Activated naive CD4-positive, alpha-beta T cell treated with anti-CD3 and anti-CD28 coated beads for 36 hours (primary cell): ENCODE measurements at places on chromosomes 4 and X.

- no peak for DNase-seq
These were observed 874.6 kb upstream of the PRKX start for GRCh38 chrX:4588056-4588455.

DNA sequence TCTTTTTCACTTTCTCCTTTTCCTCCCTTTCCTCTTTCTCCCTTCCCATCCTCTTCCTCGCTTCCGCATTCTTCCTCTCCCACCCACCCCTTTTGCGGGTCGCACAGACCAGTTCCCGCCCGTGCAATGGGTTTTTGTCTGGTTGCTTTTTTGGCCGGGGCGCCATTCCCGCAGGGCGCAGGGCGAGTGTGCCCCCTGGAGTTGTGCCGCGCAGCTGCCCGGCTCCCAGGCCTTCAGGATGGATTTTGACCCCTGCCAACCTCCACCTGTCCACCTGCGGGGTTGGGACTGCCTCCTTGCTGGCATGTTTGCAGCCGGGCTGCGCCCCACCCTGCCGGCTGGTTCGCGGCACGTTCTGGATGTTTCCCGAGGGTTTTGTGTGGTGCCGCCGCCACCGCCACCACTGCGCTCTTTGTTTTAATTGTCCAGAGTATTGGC lies 578 bp upstream of the SEL1L3 start:
- peak; percentile 53 for DNase-seq

- DNase-seq = no peak
These were observed 158.3 kb downstream of the LDB2 start for GRCh38 chr4:16739997-16740624.

DNA sequence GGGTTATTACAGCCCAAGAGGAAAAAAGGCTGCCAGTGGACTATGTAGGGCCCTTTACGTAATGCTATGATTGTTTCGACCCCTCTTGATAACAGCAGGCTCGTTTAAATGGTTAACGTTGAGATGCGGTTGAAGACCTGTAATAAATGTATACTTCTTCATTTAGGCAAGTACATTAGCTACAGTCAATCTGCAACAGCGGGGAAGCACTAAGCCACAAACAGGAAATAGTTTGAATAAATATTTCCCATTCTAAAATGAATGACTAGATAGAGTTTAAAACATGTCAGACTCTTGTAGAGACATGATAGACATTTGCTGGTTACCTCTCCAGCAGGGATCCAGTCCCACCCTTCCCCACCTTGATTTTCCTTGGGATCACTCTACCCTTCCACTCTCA lies 38.1 kb upstream of the STIM2 start:
- DNase-seq = peak; percentile 43

DNA sequence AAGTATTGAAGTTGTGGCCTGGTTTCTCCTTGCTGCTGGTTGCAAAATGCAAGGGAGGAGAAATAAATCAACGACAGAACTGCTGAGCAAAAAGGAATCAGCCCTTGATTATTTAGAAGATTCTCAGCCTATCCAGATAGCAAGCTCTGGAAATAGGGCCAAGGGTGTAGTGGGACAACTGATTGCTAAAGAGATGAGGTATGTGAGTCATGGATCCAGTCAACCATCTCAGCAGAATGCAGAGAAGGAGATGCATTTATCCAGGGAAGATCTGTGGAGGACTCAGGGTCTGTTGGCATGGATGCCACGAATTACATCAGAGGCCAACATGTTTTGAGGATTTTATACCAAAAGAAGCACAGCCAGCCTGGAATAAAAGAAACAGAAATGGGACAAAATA lies 36.7 kb downstream of the FOXR2 start:
- no peak for DNase-seq

DNA sequence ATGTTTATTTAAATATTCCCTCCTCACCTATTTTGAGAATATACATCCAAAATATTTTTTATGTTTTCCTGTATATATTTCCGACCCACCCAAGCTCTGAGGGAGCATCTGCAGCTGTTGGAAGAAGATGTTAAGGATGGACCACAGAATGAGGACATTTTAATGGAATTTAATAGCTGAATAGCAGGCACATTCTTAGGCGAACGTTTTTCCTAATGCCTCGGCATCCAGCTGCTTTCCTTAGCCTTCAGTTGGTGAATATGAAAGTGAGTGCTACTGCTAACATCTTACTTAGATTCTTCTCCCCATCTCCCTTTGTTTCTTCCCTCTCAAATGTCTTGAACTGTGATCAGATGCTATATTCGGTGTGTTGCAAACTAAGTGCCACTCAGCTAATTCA lies 158.0 kb upstream of the CTSO start:
- no peak for DNase-seq

DNA sequence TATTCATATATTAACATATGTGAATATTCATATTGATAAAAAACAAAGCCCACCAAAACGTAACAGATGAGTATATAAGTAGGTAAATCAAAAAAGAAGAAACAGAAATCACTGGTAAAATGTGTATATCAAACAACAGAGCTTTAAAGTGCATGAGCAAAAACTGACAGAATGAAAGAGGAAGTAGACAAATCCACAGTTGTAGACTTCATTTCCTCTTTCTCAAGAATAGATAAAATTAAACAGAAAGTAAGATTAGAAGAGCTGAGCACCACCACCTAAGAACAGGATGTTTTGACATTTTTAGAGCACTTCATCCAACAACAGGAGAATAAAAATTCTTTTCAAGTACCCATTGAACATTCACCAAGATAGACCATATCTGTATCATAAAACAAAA lies 64.6 kb downstream of the CNKSR2 start:
- DNase-seq = no peak

- no peak for DNase-seq
These were observed 24.2 kb downstream of the CXorf58 start for GRCh38 chrX:23932046-23932445.

GRCh38 chr4:22237846-22238494 lies 277.9 kb downstream of the ADGRA3 start:
- no peak for DNase-seq

DNA sequence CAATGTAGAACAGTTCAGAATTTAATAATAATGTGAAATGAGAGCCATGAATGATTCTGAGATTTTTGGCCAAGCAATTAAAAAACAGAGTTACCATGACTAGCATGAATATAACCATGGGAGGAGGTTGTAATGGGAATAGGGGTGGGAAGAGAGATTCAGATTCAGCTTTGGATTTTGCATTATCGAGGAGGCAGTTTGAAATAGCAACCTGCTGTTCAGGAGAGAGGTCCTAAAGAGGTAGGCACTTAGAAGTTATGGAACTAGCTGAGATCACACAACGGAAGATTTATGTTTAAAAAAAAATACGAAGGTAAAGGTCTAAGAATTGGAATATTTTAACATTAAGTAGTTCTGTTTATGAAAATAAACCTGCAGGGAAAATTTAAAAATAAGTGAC lies 124.4 kb upstream of the TECRL start:
- DNase-seq = no peak

GRCh38 chr4:184022679-184023383 lies 117.7 kb downstream of the STOX2 start:
- DNase-seq = no peak

DNA sequence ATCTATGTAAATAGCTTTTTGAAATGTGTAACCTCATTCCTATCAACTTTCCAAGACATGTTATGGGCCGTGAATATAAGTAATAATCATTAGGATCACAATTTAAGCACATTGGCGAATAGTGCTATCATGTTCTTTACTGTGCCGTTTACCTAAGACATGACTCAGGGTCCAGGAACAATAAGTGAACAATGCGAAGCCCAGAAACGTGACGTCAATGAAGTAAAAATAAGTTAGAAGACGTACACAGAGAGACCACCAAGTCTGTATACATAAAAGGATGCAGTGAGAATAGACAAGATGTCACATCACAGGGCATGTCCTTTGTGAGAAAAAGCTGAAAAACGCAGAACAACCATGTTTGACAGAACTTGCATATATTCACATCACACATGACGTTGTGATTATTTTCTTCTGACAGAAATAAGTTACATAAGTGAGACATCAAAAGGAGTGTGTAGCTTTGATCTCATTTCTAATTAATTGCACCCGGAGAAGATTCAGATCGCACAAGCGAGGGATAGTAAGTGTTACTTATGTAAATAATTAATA lies 49.4 kb upstream of the FAT1 start:
- no peak for DNase-seq

GRCh38 chr4:20623939-20624338 lies 76.3 kb upstream of the PACRGL start:
- no peak for DNase-seq
